ENCODE measurements at places on chromosomes 7 and 10.

DNA sequence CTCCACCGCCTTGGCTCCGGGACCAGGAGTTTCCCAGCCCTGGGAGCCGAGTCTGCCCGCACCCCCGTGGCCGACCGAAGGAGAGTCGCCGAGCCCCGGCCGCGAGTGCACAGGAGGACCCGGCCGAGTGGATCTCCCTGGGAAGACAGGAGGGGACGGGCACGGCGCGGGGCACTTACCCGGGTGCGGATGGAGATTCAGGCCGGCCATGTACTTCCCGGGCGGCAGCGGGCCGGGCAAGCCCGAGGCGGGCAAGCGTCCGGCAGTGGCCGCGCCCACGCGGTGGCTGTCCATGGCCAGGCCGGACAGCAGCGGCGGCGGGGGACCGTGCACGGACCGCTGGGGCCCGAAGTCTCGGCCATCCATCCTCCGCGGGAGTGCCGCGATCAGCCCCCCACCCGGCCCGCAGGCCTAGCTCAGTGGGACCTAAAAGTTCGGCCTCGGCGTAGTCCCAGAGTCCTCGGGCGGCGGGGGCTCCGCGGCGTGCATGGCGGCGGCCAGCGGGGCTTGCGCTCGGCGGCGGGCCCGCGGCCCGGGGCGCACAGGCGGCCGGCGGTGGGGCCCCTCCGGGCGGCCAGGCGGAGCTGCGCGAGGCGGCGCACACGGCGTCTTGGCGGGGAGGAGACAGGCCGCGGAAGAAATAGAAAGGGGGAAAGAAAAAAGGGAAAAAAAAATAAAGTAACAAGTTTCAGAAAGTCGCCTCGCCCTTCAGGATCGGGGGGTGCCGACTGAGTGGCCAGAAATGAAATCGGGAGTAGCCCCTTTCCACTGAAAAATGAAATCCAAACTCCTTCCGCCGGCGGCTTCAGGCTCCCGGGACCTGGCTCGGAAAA, 2.5 kb downstream of the TNRC18 start:
- no peak for DNase-seq

- no peak for DNase-seq
Measured at GRCh38 chr7:8210845-8211724, 50.9 kb downstream of the ICA1 start.

DNA sequence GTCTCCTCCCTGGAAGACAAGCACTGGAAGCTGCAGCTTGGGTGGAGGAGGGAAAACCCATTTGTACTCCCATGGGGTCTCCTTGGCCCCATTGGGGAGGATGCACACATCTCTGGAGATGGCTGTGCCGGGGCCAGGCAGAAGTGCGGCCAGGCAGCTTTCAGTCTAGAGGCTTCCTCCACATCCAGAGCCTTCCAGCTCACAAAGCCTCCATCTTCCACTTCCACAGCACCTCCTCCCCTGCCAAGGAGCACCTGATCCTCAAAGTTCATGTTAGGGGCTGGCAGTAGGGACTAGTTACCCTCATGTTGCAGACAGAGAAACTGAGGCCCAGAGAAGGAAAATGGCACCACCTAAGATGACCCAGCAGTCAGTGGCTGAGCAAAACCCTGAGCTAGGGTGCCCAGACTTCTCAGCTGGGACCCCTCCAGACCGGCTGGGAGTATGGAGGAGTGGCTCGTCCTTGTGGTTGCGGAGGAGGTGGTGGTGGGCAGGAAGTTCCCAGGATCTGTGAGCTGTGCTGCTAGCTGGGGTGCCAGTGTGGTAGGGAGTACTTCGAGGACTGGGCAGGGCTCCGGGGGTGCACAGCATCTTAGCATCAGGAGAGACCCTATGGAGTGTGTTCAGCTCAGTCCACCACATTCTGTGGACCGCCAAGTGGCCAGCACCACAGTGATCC, 44.2 kb downstream of the ADCYAP1R1 start:
- DNase-seq, result no peak

GRCh38 chr10:71136036-71136721, 76.2 kb upstream of the UNC5B start:
- no peak for DNase-seq

DNA sequence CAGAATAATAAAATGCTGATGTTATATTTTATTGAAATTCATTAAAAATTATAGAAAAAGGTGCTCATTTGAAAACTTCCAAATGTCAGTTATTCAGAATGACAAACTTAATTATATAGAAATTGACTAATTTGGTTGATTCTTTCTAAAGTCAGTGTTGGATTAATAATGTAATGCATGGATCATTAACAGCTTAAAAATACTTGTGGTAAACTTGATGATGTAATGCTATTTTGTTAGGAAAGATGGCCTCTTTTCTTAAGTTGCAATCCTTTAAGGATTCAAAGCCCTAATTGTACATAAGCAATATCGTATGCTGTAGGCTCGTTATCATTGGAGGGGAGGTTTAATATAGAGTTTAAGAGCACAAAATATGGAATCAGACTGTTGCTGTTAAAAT, 141.2 kb downstream of the ZEB1 start:
- DNase-seq, result no peak

DNA sequence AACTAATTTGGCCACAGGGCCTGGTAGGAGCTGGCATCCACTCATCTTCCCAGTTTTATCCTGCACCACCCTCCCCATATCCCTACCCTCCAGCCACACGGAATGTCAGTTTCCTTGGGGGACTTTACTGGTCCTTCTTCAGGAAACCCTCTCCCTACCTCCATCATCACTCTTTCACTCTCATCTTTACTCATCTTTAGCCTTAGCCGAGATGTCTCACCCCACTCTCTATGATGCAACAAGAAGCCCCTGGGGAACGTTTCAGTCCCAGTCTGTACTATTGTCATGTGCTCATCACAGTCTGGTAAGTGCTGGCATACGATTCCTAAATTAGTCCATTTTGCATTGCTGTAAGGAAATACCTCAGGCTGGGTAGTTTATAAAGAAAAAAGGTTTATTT, 34.9 kb upstream of the TMEM248 start:
- no peak for DNase-seq

- no peak for DNase-seq
Measured at GRCh38 chr7:44775383-44776107, 20.9 kb upstream of the PPIA start.

DNA sequence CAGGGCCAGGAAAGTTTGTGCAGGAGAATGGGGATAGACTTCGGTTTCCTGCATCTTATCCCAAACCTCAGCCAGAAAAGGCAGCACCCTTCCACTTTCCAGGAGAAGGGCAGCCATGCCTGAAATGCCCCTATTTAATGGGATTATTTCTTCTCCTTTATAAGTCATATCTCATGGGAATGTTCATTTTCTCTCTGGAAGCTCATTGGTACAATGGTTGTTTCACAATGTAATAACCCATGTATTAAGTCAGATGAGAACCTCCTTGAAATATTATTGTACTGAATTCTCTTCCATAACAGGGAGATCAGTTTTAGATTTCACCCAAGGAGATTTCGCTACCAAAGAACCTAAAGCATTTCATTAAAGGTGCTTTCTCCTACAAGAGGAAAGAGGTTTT, 457.5 kb downstream of the KCNMA1 start:
- DNase-seq, result no peak

Measured in H4 (cell line).